ENCODE measurements at places on chromosomes 6 and 20.

GRCh38 chr6:157982563-157983405, 1.1 kb downstream of the SYNJ2 start:
- no peak for DNase-seq

- DNase-seq = no peak
These were observed 86.6 kb upstream of the RPS6KA2 start for GRCh38 chr6:166713434-166714186.

DNA sequence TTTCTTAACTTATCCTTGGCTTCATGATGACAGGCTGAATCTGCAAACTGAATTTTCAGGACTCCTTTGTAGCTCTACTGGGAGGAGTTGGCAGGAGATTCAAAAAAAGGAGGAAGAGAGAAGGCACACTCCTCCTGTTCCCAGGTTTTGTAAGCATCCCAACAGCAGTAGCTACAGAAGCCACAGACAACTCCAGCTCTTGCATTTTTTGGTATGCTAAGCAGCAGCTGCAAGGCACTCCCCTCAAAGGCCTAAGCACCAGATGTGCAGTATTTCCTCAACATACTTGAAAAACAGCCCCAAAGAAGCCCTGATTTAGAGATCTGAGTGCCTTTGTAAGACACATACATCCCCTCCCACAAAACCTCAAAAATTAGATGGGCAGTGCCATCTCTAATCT, 328.6 kb upstream of the SYNCRIP start:
- DNase-seq = no peak

GRCh38 chr6:54093326-54093948, 17.8 kb upstream of the MLIP start:
- no peak for DNase-seq
